ENCODE measurements at places on chromosomes 5 and 9.

GRCh38 chr5:140246378-140247122 lies 56.4 kb downstream of the PFDN1 start:
- DNase-seq = no peak

DNA sequence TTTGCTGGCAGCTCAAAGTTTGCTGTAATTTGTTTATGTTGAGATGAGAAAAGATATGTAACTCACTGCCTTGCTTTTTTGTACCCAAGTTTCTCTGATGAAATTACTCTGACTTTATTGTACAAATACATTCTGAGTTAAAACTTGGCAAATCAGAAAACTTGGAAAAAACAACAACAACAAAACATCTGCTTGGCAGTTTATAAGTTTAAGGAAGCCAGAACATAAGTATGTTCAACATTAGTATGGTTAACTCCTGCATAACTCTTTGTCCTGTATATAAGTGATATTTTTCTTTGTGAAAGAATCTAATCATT lies 233.1 kb downstream of the MAST4 start:
- peak; percentile 99 for DNase-seq

DNA sequence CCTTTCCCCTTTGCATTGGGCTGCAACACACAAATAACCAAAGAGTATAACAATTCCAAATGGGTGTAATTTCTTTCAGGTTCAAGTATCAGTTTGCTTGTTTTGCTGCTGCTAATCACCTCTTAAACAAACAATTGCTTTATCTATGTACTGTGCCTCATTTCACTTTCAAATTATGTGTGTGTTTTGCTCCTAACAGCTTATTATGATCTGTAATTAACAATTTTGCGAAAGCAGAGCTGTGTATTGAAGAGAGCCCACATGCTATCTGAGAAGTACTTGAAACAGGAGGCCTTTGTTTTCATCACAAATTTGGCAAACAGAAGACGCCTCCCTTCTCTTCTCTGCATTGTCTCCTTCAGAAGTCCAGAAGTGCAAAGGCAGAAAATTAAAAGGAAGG lies 312.0 kb downstream of the TLE1 start:
- DNase-seq = no peak

DNA sequence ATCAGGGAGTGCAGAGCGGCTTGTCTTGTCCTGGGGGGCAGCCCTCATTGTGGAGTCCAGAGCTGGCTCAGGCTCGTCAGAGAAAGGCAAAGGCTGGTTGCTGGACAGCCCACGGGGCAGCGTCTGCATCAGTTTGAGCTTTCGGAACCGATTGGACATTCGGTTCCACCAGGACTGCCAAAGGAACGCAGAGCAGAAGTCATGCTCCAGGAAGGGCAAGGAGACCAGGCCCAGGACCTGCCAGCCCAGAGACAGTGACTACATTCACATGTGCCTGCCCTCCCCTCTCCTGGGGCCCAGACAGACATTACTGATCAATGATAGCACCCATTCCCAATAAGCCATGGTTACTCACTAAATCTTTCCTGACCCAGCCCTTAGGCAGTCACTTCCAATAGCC lies 18.1 kb downstream of the ANKS6 start:
- no peak for DNase-seq

- DNase-seq = no peak
Observed at GRCh38 chr5:16586556-16586955, 30.2 kb downstream of the RETREG1 start.

DNA sequence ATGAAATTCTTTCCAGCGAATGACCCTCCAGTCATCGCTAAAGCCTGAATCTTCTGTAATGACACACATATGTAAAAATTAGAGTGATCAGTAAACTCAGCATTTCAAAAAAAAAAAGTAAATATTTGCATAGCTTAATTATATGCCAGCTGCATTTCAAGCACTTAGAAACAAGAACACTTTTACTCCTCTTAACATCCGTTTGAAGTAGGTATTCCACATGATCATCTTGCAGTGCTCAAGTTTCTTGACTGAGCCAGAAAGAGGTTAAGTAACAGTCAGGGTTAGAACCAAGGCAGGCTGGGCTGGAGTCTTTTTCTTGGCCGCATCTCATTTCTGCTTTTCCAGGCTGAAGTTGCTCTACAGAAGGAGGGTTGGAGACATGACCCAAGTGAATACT lies 27.6 kb downstream of the EGFLAM start:
- DNase-seq = no peak

DNA sequence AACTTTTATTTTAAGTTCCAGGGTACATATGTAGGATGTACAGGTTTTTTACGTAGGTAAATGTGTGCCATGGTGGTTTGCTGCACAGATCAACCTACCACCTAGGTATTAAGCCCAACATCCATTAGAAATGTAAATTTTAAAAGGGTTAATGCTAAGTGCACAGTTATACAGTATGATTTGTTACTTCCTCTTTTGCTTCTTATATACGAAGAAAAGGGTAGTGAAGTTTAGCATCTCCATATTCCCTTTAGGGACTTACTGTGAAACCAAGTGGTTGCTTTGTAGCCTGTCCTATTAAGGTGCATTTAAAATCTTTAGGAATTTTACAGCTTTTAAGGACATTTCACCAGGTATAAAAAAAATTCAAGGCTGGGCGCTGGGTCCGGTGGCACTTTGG lies 46.4 kb downstream of the RBM27 start:
- DNase-seq = no peak

DNA sequence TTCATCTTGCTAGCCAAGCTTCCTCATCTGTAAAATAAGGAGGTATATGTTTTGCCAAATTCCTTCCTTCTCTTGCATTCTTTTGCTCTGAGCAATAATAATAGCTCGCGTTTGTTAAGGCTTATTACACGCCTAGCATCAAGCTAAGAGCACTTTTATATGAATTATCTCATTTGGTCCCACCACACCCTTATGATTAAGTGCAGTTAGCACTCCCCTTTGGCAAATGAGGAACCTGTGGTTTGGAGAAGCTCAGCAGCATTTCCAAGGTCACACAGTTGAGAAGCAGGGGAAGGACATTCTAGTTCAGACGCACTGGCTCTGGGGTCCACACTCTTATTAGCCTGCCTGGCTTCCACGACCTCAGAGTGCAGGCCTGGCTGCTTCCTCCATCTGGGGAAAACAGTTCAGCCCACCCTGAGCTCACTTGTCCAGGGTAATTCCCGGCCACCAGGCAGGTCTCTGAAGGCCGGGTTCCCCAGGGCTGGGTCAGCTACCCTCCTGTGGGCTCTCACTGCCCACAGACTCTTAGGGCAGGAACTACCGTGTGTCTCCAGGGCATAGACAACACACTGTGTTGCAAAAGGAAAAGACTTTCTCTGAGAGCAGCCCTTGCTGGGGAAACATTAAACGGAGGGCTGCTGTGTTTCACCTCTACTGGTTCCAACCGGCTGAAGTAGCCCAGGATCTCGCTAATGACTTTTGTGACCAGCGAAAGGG lies 9.9 kb upstream of the FBP1 start:
- no peak for DNase-seq

GRCh38 chr5:53902296-53902907 lies 342.0 kb downstream of the NDUFS4 start:
- peak; percentile 26 for DNase-seq

DNA sequence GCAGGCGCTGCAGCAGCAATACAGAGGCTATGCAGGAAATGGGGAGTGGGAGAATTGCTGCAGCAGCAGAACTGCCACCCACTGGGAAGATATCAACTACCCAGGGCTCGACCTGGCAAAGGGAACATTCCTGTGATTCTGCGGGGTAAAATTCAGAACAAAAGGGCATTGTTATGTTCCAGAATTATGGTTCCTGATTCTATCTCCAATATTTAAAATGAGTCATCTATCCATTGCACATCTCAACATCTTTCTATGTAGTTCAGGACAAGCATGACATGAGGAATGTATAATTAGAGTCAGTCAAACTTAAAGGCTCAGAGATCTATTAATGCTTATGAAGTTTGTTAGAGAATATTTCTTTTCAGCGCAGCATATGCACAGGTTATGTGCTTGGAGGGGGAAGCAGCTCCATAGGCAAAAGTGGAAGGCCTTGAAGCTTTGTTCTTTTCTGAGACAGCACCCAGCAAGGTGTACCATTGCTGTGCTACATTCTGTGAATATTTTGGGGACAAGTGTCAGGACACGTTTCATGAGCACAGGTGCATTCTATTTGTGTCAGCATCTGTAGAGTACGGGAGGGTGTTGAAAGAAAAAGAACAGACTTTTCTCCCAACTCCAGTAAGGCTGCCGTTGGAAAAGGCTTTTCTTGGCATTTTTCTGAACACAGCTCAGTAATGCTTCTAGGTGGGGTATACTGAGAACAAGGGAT lies 395.6 kb upstream of the MPDZ start:
- DNase-seq = no peak

GRCh38 chr5:88719434-88719833 lies 163.6 kb downstream of the MEF2C start:
- no peak for DNase-seq

- DNase-seq = no peak
Observed at GRCh38 chr9:18699764-18700163, 225.8 kb downstream of the ADAMTSL1 start.

DNA sequence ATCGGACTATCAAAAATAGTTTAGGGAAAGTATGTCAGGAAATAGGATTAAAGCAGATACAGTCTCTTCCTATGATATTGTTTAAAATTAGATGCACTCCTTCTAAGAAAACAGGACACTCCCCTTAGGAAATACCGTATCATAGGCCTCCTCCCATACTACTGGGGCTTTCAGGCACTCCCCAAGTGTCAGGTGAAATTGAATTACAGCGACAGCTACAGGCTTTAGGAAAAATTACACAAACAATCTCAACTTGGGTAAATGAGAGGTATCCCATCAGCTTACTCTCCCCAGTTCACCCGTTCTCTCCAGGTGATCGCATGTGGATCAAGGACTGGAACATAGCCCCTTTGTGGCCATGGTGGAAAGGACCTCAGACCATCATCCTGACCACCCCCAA lies 110.4 kb upstream of the EPB41L4A start:
- no peak for DNase-seq

DNA sequence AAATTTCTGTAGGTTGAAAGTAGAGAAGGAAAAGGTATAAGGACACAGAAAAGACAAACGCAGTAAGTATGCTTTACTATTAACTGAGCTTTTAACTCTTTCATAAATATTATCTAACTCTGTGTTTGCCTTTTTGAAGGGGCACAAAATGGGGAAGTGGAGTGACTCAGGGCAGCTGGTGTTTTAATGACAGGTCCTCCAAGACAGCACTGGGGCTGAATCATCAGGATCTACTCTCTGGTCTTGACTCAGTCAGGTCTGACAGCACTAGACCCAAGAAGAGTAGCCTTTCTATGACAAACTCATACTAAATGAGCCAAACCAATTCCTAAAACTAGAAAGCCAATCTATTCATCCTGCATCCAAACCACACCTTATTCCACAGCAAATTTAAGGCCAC lies 102.2 kb downstream of the APTX start:
- no peak for DNase-seq

GRCh38 chr9:136324501-136325300 lies 2.6 kb upstream of the GPSM1 start:
- peak; percentile 56 for DNase-seq

DNA sequence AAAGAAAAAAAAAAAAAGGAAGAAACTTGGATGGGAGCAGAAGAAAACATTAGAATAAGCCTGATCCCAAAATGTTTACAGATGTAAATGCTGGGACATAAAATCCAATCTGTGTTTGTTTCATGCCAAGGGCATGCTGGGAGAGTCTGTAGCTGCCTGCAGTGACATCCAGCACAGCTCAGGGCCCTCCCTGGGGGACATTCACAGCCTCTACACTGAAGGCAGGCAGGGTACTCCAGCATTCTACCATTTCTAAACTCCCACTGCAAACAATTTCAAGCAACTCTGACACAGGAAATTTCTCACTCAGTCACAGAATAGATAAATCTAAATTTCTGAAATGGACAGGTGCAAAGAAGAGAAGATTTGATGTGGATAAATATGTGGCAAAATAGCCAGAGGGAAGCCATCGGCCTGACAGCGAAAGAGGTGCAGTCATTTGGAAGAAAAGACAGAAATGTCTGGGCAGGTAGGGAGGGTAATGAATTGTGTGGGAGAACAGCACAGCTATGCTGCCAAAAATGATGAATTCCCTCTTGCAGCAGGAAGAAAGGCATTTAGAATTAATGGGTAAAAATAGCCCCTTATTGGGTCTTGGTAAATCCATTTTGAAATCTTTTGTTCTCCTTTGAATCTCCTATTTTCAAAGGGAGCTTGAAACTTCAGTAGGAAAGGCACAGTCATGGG lies 199.4 kb downstream of the MED10 start:
- no peak for DNase-seq

- no peak for DNase-seq
Observed at GRCh38 chr9:20844916-20845315, 160.9 kb downstream of the FOCAD start.

GRCh38 chr5:56457887-56458812 lies 225.0 kb upstream of the ANKRD55 start:
- peak; percentile 91 for DNase-seq

GRCh38 chr5:176747670-176748072 lies 62.7 kb upstream of the UNC5A start:
- no peak for DNase-seq

DNA sequence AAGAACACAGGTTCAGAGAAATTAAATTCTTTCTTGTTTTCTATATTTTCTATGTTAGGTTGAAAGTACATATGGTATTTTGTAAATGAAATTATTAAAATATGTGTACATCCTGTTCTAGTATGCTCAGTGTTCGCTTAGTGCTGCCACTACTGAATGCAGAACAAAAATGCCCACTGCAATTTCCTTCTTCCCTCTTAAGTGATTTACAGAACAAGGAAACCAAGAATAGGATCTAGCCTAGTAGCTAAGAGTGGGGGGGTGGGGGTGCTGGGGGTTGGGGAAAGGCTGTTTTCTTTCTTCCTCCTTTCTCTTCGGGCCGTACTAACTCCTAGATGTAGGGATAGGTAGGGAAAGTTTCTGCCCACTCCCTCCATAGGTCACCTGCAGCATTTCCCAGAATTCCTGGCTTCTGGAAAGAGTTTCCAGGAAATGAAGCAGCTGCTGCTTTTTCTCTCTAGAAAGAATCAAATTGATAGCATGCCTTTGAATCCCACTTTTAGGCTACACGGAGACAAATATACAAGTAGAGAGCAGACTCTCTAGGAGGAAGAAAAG lies 15.7 kb downstream of the SPATA9 start:
- DNase-seq = no peak

DNA sequence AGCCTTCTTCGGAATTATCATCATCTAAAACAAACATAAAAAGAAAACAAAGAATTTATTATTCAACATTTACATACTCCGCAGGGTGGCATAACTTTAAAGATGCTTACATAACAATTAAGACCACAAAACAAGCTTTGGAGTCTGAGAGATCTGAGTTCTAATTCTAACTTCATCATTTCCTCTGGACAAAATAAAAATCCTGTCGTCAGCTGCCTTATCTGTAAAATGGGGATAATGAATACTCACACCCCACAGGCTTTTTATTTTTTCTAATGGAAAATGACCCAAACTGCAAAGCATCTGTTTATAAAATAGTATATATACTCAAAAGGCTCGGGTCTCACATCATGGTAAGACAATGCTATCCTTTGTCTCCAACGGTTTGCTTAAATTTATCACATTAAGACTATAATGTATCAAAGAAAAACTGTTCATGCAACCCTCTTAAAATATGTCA lies 4.3 kb downstream of the ARRDC3 start:
- peak; percentile 56 for DNase-seq

Data from lung (tissue), 17 donors.